ENCODE measurements at places on chromosomes 2 and 18. TPM values are rescaled to one million over a fixed set of nuclear protein-coding genes. Genes with fewer than 3 reads are reported as not detected.

GRCh38 chr18:10111944-10112343 lies 198.1 kb downstream of the VAPA start:
- DNase-seq = no peak

- DNase-seq = no peak
These were observed at the start of gene CPO for GRCh38 chr2:206939340-206939739. TSS of gene CPO (plus strand) at chr2:206939518. CDS start at chr2:206939600, 82 bp downstream.

GRCh38 chr2:173231465-173231864 lies 123.2 kb upstream of the CDCA7 start:
- DNase-seq = no peak

The ZNF638 gene
- 132 TPM for total RNA-seq

- no peak for DNase-seq
These were observed 52.9 kb upstream of the SERPINB2 start for GRCh38 chr18:63834471-63835113.

DNA sequence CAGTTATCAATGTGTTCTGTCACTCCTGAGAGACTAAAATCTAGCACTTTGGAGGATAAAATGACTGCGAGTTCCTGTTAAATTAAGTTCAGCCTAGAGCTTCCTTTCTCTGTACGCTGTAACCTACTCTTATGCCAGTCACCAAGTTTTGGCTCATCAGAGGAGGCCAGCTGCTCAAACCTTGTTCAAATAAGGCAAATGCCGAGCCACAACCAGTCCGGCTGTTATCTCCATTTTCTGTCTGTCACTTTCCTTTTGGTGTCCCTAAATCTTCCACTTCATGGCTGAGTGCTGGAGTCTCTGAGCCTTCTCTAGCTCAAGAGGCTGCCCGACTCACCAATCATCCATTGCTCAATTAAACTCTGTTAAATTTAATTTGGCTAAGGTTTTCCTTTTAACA lies 33.5 kb upstream of the PXDN start:
- no peak for DNase-seq

- DNase-seq = no peak
These were observed 80.1 kb downstream of the SDC1 start for GRCh38 chr2:20144861-20145260.

The SKOR2 gene
- total RNA-seq = not detected

The CFC1 gene
- total RNA-seq = not detected

DNA sequence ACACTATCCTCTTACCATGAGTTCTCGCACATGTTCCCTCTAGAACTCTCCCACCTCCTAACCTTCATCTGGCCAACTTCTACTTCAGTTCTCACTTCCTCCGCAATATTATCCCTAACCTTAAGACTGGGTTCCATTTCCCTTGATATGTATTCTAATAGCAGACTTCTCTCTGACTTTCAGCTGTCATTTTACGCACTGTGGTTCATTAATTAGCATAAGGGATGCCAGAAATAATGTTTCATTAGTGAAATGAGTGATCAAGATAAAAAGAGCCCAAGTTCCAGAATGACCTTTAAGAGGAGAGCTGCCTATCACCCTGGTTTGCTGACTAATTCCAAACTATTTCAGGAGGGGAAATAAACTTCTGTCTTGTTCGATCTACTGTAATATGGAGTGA lies 108.6 kb upstream of the CCDC150 start:
- DNase-seq = no peak

GRCh38 chr2:150292807-150293206 lies 194.7 kb downstream of the RND3 start:
- DNase-seq = no peak

DNA sequence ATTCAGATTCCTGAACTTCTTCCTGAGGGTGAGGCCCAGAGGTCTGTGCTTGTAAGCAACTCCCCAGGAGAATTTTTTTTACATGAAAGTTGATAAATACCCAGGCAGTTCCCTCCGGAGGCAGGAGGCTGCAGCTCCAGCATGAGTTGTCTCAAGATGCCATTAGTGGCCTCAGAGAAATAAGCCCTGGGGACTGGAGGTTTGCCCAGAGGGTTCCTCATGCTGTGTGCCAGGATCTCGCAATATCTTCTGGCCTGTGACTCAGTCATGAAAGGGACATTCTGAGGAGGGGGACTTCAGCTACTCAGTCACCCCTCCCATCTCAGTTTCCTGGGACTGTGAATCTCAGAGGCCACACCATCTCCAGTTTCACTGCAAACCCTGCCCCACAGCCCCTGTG lies 49.9 kb downstream of the LYPD1 start:
- DNase-seq = no peak

- DNase-seq = no peak
These were observed 297.7 kb downstream of the MTX2 start for GRCh38 chr2:176566961-176567360.

The ST6GAL2 gene
- total RNA-seq = not detected

DNA sequence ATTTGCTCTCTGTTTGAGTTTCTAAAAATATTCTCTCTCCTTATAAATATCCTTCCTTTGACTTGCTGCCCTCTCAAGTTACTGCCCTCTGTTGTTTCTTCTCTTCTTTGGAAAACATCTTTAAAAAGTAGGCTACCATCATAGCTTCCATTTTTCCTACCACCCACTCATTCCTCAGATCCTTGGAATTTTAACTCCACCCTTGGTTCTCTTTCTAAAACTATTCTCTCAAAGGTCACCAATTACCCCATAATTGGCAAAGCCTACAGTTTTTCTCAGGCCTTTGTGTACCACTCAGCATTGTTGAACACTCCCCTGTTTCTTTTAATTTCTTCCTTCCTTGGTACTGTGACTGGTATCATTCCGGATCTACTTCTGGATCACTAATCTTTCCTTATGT lies 43.0 kb upstream of the ITGAV start:
- DNase-seq = no peak

DNA sequence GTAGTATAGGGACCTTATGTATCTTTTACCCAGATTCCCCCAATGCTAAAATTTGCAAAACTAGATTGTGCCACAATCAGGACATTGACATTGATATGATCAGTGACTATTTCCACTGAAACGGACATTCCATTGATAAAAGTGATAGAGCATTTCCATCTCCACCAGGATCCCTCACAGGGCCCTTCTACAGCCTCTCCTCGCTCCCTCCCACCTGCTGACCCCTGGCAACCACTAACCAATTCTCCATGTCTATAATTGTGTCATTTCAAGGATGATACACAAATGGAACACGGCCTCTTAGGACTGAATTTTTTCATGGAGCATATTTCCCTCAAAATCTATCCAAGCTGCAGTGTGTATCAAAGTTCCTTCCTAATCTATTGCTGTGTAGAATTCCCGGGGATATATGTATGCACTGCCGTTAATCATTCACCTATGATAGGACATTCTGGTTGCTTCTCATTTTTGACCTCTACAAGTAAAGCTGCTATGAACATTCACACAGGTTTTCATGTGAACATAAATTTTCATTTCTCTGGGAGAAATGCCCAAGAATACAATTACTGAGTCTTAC lies 67.3 kb downstream of the UXS1 start:
- no peak for DNase-seq

The MAIP1 gene
- total RNA-seq = 27.9 TPM

DNA sequence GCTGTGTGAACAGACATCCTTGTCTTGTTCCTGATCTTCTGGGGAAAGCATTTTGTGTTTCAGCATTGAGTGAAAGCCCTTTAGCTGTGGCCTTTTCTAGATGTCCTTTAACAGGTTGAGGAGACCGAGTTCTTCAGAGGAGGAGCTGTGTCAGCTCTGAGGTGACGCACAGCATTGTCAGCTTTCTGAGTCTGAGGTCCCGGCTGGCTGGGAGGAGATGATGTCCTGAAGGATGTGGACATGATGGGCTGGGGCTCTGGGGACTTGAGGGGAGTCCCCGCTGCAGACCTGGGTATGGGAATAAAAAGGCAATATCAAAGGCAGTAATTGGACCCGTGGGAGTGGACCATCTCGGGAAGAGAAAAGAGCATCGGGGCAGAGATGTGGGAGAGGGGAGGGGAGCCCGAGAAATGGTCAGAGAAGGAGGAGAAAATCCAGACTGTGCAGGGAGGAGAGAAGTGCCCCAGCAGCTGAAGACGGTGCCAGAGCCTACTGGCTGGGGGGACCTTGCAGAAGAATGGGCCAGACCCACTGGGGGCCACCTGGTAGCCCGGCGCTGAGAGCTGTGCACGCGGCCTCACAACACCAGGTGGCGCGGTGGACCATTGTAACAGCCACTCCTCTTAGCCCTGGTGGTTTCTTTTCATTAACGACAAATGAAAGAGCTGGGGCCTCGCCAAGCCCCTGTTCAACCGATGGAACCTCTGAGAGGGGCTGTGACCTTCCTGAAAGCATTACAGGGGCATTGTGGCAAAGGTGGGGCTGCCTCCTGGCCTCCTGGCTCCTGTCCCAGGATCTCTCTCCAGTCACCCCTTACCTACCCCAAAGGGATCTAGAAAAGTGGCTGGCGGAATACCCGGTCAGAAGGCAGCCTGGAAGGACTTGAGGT lies 61.6 kb downstream of the ST3GAL5 start:
- DNase-seq = peak; percentile 80

The SP100 gene
- 173 TPM for total RNA-seq

DNA sequence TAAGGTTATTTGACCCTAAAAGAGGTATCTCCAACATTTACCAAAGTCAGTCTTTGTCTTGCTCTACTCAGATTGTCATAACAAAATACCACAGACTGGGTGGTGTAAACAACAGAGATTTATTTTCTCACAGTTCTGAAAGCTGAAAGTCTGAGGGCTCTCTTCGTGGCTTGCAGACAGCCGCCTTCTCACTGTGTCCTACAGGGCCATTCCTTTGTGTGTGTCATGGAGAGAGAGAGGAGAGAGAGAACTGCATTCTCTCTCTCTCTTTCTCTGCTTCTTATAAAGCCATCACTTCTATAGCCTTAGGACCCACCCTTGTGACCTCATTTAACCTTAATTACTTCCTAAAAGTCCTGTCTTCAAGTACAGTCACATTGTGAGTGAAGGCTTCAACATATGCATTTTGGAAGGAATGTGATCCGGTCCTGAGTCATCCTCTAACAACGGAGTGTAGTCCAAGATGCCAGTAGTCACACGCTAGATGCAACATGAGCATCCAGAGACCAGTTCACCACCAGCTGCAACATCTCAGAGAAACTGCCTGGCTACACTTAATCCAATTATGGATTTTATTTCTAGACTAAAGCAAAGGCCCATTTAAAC lies 130.2 kb downstream of the CD226 start:
- DNase-seq = no peak

- DNase-seq = no peak
These were observed 65.6 kb downstream of the KCNG2 start for GRCh38 chr18:79863161-79864005.

The CHRNG gene
- total RNA-seq = not detected

The CENPA gene
- total RNA-seq = 23.4 TPM

The ABCB11 gene
- total RNA-seq = 2.1 TPM

- no peak for DNase-seq
These were observed 163.3 kb upstream of the CDH7 start for GRCh38 chr18:65587491-65587890.

The IL1R2 gene
- 0.34 TPM for total RNA-seq

The CCDC150 gene
- 20.2 TPM for total RNA-seq

GRCh38 chr2:231633241-231633976 lies 40.7 kb downstream of the TEX44 start:
- no peak for DNase-seq

DNA sequence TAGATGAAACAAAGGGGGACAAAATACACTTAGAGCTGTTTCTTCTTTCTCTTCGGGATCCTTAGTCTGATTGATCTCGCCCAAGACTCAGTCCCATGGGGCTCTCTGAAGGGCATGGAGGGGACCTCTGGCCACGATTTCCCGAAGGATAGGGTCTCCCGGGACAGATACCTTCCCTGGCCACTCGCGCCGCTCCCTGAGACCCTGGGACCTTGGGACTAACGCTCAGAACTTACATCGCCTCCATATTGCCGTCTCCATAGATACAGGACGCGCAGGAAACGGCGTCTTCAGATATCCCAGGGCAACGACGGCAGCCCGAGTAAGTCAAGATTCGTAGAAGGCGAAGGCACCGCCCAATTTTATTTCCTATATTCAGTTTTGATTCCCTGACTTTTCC lies at the start of gene CFAP65:
TSS of gene CFAP65 (minus strand) at position 265 of the 400 bp plus-strand sequence. CDS start 2,468 bp downstream, outside the sequence.
- DNase-seq = peak; percentile 77

DNA sequence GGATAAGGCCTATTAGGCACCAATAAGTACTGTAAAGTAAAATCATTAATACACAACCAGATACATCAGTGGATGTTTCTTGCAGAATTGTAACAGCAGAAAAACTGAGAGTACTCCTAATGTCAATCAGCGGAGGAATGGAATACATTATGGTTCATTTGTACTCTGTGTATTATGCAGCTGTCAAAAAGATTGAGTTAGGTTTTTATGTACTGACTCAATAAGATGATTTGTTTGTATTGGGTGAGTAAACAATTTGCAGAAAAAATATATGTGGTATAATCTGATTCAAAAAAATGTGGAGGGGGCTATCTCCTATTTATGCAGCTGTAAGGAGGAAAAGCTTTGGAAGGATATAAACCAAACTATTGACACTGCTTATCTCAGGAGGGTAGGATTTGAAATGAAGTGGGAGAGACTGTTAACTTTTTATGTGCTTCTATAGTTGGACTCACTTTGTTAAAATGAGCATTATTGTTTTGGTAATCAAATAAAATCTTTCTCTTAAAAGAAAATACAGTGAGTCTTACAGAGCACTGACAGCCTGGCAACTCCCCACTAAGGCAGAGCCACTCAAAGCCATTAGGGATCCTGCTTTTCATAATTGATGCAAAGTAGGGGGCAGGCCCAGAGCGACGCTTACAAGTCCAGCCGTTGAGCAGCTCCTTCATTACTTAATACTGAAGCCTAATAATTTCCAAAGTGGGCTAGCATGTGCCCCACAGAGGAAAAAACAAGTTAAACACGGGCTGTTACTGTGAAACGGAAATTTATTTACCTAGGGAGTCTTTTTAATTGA lies 168.8 kb downstream of the PHLPP1 start:
- DNase-seq = no peak

DNA sequence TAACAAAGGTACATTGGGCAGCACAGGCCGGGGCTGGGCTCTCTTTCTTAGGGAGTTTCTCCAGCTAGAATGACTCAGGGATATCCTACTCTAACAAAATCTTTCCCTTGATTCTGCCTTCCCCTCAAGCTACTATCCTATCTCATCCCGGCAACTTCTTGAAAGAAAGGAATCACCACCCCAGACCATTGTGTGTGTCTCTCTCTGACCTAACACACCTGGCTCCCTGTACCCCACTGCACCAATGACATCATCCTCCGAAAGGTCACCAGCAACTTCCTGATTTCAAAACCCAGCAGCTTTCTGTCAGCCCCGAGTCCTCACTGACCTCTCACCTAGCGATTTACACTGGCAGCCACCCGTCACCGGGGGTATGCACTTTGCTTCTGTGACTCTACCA lies 72.1 kb upstream of the MAP4K4 start:
- DNase-seq = peak; percentile 39

The NOSTRIN gene
- total RNA-seq = 12.5 TPM
